Psoas muscle (tissue), 8 donors: ENCODE measurements at places on chromosomes 2 and 18. TPM values are rescaled to one million over a fixed set of nuclear protein-coding genes. Genes with fewer than 3 reads are reported as not detected.

DNA sequence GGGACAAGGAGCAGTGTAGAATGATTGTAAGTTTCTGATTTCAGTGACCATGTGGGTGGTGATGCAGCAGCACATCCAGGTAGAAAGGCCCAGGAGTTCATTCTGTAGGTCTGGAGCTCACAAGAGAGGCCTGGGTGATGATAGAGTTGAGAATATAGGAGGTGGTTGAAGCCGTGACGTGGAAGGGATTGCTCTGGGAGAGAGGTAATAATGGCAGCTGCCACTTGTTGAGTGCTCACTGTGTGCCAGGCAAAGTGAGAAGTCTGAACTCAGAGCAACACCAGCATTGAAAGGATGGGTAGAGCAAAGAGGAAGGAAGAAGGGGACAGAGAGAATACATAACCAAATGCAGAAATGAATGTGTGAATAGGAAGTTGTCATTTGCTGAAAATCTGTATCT, 3.3 kb downstream of the TTLL4 start:
- no peak for DNase-seq

Gene ZNF396
- 0.69 TPM for total RNA-seq

- no peak for DNase-seq
These were observed 4.8 kb upstream of the RNF138 start for GRCh38 chr18:32086881-32087280.

DNA sequence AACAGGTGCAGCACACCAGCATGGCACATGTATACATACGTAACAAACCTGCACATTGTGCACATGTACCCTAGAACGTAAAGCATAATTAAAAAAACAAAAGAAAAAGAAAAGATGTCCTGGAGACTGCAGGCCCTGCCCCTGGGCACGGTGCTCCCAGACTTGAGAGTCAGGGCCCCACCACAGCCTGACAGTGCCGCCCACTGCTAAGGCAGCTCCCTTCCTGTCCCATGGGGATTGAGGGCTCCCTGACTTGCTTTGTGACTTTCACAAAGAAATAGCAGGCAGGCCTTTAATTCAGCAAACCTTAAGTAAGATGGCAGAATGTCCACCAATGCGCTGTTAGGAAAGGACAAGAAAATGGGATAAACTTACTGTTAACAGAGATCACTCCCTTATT, 116.8 kb downstream of the NDUFA10 start:
- DNase-seq = no peak

DNA sequence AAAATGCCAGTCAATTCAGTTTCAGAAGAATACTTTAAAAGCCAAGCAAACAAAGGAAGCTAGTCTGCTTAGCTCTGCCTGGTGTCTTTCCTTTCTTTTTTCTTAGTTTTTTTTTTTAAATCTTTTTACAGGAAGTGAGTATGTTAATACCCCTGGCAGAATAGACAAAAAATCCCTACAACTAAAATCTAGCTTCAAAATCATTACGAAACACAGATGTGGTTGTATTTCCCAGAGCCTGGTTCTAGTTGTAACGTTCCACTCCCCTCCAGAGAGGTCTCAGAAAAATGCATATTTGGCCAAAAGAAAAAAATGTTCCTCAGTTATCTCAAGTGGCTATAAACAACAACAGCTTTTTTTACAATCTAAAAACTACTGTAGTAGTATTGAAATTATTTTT, 202.1 kb upstream of the RND3 start:
- DNase-seq = no peak

GRCh38 chr2:222364285-222364895, 60.0 kb upstream of the SGPP2 start:
- no peak for DNase-seq

DNA sequence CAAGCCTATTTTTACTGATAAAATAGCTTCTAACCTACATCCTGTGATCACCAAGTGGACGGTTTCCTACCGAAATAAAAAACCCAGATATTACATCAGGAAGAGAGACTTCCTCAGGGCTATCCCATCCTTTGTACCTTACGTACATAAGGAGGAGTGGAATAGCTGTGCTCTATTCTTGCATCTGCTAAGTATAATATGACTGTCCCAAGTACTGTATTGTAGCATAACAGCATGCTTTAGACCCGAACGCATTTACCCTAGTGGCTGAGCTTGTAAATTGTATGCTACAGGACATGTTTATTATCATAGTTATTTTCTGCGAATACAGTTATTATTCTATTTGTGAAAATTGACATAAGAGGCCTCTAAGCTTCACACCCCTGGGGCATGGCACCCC, 302.4 kb downstream of the CLIP4 start:
- no peak for DNase-seq

DNA sequence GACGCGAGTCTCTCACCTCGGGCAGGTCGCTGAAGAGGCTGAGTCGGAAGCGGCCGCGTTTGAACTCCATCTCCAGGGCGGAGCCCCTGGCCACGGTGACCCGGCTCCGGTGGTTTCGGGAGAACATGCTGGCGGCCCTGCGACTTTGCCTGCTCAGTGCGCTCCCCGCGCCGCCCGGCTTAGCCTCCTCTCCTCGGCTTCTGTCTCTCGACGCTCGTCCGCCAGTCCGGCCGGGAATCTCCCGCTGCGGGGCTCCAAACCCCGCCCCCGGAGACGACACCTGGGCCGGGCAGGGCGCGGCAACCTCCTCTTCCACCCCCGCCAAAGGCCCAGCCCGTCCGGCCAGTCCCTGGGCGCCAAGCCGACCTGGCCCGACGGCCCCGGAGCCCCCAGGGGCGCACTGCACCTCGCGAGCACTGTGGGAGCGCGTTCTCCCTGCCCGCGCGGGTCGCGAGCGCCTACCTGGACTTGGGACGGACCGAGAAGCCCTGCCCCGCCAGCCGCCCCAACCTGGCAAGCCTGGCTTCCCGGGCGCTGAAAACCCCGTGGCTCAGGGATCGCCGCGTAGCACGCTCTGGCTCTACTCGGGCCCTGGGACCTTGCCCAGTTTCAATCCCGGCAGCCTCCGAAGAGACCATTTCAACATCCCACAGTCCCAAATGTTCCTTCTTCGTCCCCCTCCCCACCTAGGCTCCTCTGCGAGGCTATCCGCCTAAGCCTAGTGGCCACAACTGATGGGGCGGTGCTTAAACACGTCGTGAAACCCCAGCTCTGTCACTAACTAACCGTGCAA, at the start of gene RTKN:
Gene RTKN (minus strand): TSS at position 248 of the 793 bp plus-strand sequence. CDS start 121 bp downstream, at position 127.
- no peak for DNase-seq

DNA sequence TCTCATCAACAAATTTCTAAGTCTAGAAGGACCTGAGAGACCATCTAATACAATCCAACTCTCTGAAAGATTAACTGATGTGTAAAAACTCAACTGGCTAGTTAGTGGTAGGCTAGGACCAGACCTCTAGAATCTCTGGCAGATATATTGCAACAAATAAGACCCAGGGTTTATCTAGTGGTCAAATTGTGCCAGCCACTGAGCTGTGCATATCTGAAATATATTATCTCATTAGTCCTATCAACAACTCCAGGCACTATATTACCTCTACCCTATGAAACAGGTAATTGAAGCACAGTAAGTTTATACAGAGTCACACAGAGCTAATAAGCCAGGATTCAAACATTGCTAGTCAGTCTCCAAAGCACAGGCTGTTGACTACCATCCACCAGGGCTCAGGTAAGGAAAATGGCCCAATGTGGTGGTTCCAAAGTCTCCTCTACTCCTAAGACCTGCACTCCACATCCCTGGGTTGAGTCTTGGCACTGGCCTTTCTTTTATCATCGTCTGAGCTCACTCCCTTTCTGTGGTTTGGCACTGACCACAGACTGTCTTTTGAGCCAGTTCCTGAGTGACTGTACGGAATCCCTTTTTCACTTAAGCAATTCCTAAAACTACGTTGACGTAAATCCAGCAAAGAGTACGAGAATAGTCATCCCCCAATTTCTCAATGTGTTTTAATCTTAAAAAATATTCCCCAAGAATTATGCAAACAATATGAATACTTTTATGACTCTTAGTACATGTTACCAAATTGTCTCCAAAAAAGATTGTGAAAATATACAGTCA, 11.9 kb upstream of the PID1 start:
- DNase-seq = peak; percentile 47

Gene ZAP70
- total RNA-seq = 0.48 TPM

GRCh38 chr2:5036256-5036655, 655.9 kb upstream of the SOX11 start:
- DNase-seq = no peak

Gene IL37
- total RNA-seq = not detected

Gene GNAL
- 30.8 TPM for total RNA-seq

DNA sequence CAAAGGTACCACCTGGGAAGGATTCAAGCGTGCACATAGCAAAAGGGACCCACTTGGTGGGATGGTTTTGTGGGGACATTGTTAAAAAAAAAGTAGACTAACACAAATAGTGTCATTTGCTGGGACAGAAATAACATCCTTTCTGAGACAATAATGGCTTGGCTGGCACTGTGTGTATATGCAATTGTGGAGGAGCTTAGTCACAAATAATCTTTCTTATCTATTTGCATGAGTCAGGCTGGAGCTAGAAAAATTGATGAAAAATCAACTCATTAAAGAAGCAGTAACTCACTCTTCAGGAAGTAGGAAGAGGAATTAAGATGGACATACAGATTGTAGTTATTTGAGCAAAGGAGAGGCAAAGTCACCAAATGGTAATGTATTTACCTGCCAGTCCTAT, 29.5 kb upstream of the ITGB6 start:
- no peak for DNase-seq

- no peak for DNase-seq
These were observed 152.2 kb upstream of the CRIM1 start for GRCh38 chr2:36203366-36203765.

- no peak for DNase-seq
These were observed 61.1 kb downstream of the GATA6 start for GRCh38 chr18:22230471-22230945.

Gene CRACDL
- total RNA-seq = 1.6 TPM

- no peak for DNase-seq
These were observed 80.1 kb downstream of the PLA2R1 start for GRCh38 chr2:159982270-159982669.

- DNase-seq = peak; percentile 58
These were observed 9.0 kb downstream of the TMEM214 start for GRCh38 chr2:27041752-27042151.

- no peak for DNase-seq
These were observed 85.4 kb upstream of the ALPP start for GRCh38 chr2:232293191-232293590.

- no peak for DNase-seq
These were observed 42.8 kb downstream of the CCDC102B start for GRCh38 chr18:68840554-68841263.

GRCh38 chr2:182618672-182619079, 97.4 kb upstream of the DNAJC10 start:
- DNase-seq = no peak

DNA sequence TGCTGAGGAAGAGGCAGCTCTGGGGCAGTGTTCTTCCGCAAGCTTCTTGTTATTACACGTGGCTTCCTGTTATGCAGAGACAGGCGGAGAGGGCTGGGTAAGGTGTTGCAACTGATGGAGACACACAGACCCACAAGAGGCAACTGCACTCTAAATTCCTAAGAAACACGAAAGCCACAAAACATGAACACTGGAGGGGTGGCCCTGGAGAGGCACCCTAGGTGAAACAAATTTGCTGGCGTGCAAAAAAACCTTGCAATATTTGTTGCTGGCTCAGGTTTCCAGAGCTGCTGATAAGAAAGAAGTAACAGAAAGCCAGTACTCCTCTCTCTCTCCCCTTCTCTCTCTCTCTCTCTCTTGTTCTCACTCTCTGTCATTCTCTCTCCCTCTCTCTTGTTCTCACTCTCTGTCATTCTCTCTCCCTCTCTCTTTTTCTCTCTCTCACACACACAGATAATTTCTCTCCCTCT, 31.8 kb downstream of the ARHGAP25 start:
- DNase-seq = no peak

- no peak for DNase-seq
These were observed 164.2 kb upstream of the ZNF521 start for GRCh38 chr18:25516121-25516520.

Gene PHOSPHO2
- 2.3 TPM for total RNA-seq

- DNase-seq = no peak
These were observed 204.0 kb downstream of the ARL4C start for GRCh38 chr2:234292962-234293243.

- no peak for DNase-seq
These were observed 7.7 kb downstream of the DOK1 start for GRCh38 chr2:74562126-74562775.

DNA sequence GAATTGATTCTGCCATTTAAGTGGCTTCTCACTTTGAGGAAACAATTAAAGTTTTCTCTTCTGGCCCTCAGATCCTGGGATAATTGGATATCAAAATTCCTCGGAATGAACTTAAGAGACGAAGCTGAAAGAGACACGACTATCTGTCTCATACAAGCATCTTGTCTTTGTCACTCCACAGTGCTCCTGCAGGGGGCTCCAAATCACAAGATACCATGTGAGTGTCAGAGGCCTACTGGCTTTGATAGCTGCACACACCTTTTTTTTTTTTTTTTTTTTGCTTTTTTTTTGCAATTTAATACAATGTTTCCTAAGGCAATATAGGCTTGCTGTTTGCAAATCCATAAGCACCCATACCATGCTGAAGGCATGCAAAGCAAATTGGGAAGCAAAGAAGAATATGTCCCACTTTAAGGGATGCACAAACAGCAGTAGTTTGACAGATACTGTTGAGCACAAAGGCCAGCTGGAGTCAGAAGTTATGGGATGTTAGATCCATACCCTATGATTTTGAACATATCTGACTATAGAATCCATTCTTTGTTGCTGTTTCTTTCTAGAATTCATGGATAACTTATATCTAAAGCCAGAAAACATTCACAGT, 109.0 kb upstream of the CBLN2 start:
- DNase-seq = no peak

DNA sequence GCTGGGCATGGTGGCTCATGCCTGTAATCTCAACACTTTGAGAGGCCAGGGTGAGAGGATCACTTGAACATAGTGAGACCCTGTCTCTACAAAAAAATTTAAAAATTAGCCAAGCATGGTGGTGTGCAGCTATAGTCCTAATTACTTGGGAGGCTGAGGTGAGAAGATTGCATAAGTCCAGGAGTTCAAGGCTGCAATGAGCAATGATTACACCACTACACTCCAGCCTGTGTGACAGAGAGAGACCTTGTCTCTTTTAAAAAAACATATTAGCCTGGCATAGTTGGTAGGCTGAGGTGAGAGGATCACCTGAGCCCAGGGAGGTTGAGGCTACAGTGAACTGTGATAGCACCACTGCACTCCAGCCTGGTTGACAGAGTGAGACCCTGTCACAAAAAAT, 13.7 kb downstream of the TRAPPC8 start:
- no peak for DNase-seq
